Mesothelial cell of epicardium (in vitro differentiated cells): ENCODE measurements at places on chromosomes 3 and 15.

DNA sequence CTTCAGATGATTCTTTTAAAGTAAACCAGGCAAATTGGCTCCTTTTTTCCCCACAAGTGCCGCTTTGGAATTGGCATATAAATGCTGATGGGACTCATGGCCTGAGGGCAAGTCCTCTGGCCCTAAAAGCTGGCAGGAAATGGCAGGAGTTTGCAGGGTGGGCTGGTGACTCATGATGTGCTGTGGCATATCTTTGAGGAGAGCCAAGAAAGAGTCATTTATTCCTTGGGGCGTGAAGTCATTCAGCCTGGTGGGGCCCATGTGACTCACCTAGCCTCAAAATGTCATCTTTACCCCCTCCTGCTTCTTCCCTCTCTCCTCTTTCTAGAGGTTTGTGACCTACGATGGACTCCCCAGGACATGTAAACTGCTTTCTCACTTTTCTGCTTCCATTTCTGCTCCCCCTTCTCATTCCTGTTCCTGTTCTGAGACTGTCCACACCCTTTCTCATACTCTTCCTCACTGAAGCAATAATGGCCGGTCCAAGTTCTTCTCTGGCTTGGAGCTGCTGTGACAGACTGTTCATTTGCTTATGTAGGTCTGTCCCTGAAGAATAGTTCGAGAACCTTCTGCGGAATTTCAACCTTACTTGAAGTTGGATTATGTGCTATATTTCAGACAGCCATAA, 326.1 kb downstream of the SATB1 start:
- DNase-seq = no peak

DNA sequence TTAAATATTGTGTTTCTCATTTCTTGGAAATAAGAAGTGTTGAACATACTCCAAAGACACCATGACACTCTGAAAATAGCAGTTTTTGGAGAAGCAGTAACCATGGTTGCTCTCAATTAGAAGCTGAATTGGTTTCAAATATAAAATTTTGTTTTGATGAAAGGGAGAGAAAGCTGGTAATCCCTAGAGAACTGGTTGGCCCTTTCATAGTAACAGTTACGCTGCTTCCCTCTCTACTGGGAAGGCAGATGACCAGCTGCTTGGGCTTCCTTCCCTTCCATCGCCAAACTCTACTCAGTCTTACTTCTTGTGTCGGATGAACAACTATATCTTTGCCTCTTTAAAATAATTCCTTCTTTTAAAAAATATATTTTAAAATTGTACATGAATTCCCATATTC, 19.2 kb downstream of the LARS2 start:
- no peak for DNase-seq

DNA sequence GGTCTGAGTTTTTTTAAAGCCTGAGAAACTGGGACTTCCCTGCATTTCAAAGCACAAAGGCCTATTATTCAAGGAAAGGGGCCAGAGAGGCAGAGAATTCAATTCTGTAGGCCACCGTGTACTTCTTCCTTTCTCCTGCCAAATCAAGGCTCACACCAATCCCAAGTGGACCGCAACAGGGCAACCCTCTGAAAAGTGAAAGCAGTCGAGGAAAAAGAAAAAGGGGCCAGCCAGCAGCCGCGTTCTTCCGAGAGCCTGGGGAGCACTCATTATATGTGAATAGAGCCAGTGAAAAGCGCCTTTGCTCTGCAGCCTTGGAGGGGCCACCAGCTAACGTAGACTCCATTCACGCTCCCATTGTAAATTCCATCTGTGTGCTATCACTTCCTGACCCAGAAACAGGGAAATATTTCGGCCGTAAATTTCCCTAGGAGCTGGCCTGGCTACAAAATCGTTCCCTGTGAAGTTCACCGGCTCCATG, 45.9 kb upstream of the THUMPD3 start:
- no peak for DNase-seq

GRCh38 chr15:67175643-67176071, 78.8 kb downstream of the AAGAB start:
- no peak for DNase-seq

DNA sequence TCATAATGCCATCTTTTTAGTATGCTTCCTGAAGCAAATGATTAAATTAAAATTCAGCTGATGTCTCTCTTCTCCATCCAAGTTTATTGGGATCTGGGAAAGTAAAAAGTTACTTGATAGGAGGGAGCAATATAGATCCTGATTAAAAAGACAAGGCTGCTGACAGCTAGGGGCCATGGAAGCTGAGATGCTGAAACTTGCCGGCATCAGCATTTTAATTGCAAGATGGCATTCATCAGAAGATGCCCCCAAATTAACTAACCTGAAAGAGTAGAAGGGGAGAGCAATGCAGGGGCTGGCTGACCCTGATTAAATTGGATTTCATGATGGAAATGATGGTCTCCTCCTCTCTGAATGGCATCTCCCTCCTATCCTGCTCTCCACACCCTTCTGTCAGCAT, 31.1 kb downstream of the CPNE4 start:
- DNase-seq = no peak

- no peak for DNase-seq
Observed at GRCh38 chr3:121794264-121794983, 40.4 kb downstream of the IQCB1 start.

- DNase-seq = no peak
Observed at GRCh38 chr15:101609742-101610610, 42.2 kb downstream of the TM2D3 start.
